ENCODE measurements at places on chromosomes 2 and 18. TPM values are rescaled to one million over a fixed set of nuclear protein-coding genes. Genes with fewer than 3 reads are reported as not detected.

DNA sequence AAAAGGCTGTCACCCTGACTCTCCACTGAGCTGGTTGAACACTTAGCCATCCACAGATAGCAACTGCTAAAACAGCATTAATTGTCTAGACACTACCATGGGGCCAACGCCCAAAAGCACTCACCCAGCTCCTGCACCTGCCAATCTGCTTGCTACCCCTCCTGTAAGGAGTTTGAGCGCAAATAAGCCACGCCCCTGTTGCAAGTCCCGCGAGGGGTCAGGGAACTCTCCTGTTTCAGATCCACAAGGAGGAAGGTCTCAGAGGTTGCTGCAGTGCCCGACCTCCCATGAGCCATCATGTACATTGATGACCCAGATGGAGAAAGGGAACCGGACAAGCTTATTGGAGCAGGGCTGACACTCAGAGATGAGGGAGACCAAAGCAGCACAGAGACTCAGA lies 106.8 kb downstream of the ZNF516 start:
- DNase-seq: no peak

- no peak for DNase-seq
Observed at GRCh38 chr2:112147382-112148168, 9.4 kb downstream of the FBLN7 start.

BOLL gene
- not detected for total RNA-seq

DNA sequence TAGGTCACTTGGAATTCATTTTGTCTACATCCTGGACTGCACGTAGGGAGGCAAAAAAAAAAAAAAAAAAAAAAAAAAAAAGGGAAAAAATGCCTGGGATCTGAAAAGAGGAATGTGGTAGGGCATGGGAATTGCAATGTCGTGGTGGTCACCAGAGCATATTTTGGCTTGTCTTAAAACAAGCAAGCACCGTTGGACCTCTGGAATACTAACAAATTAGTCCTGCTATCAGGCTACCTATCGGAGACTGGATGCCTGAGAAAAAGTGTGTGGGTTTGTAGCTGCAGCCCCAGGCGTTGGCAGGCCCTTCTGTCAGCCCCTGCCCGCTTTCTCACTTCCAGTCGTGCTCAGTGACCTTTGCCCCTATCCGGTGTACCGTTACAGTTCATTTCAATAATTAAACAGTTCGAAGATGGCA lies 588.5 kb upstream of the ZEB2 start:
- no peak for DNase-seq

DNA sequence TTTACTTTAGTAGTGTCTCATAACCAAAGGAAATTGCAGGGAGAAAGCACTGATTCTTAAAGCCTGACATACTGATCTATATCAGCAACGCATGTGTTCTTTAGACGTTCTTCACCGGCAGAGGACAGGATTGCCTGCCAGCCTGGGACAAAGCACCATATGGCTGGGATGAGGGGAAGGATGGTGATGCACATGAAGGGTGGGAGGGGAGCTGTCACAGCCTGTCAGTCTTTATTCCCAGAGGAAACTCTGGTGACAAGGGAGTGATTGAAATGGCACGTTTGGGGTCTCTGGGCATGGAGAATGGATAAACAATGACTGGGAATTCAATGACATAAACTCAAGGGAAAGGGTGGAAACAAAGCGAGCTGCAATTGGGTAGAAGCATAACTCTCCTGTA lies 808.1 kb downstream of the DCC start:
- no peak for DNase-seq

SERPINB11 gene
- total RNA-seq: not detected

GRCh38 chr2:149849136-149849535 lies 261.6 kb upstream of the MMADHC start:
- no peak for DNase-seq

DNA sequence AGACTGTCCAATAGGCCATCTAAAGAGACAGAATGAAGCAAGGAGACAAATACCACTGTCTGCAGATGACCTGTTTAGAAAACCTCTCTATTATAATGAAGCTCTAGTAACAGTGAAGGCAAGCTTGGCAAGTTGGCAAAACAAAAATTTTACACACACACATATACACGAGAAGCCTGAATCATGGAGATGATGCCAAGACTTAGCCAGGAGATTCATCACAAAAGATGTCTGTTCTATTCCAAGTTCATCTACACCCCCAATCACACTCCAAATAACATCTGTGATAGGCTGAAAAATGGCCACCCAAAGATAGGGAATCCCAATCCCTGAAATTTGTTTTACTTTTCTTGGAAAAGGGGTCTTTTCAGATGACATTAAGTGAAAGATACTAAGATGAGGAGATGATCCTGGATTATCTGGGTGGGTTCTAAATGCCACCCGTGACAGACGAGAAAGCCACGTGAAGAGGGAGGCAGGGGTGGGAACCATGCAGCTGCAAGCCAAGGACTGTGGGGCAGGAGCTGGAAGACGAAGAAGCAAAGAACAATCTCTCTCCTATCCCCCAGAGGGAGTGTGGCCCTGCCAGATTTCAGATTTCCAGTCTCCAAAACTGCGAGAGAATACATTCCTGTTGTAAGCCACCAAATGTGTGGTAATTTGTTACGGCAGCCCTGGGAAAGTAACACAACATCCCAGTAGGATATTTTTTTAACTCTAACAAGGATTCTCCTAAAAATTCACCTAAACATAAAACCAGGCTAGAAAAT lies 20.0 kb downstream of the HDLBP start:
- DNase-seq: no peak

- DNase-seq: no peak
Observed at GRCh38 chr2:85711578-85712060, 17.5 kb downstream of the GNLY start.

GRCh38 chr2:12728221-12728777 lies 11.6 kb downstream of the TRIB2 start:
- DNase-seq: peak; percentile 91

GRCh38 chr2:113268621-113269360 lies 9.9 kb downstream of the PAX8 start:
- DNase-seq: no peak

EVX2 gene
- total RNA-seq: not detected

GRCh38 chr2:105364436-105365139 lies 27.2 kb downstream of the C2orf49 start:
- no peak for DNase-seq

PROKR1 gene
- total RNA-seq: not detected

SMCHD1 gene
- total RNA-seq: 136 TPM

- no peak for DNase-seq
Observed at GRCh38 chr2:15222856-15223255, 338.3 kb downstream of the NBAS start.

- no peak for DNase-seq
Observed at GRCh38 chr2:33289961-33290360, 186.5 kb upstream of the RASGRP3 start.

MFSD2B gene
- 1.0 TPM for total RNA-seq

- DNase-seq: no peak
Observed at GRCh38 chr2:68512966-68513365, 45.6 kb downstream of the APLF start.

GRCh38 chr2:48779019-48779716 lies 23.6 kb upstream of the LHCGR start:
- DNase-seq: no peak

TPO gene
- not detected for total RNA-seq

USP14 gene
- 86.9 TPM for total RNA-seq

DNA sequence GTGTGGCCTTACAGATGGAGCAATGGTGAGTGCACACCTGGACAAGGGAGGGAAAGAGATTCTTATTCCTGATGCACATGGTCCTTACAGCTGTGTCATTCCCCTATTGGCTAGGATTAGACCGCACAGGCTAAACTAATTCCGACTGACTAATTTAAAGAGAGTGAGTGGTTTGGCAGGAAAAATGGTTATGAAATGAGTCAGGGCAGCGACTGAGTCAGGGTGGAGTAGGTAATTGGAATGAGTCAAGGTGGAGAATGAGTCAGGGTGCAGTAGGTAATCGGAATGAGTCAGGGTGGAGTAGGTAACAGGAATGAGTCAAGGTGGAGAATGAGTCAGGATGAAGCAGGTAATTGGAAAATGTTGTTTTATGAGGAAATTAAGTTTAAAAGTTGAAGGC lies 1353.7 kb upstream of the LRRTM1 start:
- DNase-seq: no peak

DNA sequence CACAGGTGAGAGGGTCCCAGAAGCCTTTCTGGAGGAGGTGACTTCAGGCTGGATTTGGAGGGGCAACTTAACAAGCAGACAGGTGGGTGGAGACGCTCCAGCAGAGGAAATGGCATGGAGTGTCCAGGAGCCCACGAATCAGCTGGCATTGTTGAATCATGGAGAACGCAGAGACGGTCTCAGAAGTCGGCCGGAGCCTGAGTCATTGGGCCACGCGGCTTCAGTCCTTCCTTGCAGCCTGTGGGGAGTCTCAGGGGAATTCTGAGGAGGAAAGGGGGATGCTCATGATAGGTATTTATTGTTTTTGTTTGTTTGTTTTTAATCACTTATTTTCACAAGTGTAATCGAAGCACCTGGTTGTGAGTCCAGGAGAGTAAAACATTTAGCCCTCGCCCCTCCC lies 184.6 kb upstream of the HDAC4 start:
- no peak for DNase-seq

AGXT gene
- not detected for total RNA-seq

DNA sequence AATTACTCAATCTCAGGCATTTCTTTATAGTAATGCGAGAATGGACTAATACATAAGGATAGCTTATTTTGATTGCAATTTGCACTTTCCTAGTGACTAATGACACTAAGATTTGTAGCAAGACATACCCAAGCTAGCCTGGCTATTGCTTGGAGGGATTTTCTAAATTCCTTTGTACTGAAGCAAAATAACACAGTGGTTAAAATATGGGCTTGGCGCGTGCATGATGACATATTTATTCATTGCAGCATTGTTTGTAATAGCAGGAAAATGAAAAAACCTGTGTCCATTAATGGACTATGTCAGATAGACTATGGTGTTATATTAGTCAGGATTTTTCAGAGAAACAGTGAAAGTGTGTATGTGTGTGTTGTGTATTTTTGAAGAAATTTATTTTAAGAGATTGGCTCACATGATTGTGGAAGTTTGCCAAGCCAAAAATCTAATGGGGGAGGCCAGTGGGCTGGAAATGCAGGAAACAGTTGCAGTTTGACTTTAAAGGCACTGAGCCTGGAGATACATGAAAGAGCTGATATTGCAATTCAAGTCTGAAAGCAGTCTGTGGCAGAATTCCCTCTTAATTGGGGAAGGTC lies 16.7 kb upstream of the LAPTM4A start:
- DNase-seq: no peak

DNA sequence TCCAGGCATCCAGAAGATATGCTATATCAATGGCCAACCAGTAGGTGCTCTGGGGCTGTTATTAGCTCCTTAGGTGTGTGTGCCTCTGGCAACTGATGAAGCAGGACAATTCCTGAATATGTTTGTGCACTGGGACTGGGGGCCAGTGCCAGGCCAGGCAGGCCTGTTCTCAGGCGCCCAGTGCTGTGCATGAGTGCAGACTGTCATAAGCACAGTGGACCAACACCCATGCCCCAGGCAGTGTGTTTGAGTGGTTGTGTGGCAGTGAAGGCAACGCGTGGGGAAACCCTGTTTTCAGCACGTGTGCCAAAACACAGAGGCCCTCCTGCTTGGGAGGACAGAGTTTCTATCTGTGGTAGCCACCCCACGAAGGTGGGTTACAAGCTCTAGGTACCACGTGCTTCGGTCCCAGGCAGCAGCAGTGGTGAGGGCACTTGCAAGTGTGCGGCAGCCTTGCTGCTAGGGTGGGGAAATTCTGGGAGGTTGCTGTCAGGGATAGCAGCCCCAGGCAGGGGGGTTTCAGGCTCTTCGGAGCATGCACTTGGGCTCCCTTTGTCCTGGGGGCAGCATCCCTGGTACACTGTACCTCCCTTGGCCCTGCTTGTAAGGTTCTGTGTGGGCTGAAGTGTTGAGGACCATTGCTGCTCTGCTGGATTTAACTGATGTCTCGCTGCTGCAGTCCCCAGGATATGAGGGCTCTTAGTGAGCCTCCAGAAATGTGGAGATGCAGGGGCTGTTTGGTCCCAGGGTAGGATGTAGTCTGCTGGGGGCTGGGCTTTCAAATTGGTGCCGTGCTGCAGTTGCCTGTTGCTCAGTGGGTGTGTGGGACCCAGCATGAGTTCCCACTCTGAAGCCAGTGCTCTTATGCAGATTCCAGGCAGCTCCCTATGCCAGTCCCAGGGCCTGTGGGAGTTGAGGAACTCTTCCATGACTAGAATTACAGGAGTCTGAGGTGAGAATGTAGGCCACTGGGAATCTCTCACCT lies 280.9 kb downstream of the RPRM start:
- DNase-seq: no peak

DNA sequence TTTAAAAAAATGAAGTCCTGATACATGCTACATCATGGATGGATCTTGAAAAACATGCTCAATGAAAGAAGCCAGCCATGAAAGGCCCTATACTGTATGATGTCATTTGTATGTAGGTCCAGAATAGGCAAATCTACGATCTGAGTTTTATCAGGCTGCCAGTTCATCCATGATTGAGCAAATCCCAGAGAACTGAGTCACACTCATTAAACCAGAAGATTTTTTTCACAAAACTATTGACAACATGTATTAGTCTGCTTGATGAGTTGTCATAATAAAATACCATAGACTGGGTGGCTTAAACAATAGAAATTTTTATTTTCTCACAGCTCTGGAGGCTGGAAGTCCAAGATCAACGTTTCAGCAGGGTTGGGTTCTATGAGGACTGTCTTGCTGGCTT lies 130.7 kb downstream of the MREG start:
- no peak for DNase-seq

DNA sequence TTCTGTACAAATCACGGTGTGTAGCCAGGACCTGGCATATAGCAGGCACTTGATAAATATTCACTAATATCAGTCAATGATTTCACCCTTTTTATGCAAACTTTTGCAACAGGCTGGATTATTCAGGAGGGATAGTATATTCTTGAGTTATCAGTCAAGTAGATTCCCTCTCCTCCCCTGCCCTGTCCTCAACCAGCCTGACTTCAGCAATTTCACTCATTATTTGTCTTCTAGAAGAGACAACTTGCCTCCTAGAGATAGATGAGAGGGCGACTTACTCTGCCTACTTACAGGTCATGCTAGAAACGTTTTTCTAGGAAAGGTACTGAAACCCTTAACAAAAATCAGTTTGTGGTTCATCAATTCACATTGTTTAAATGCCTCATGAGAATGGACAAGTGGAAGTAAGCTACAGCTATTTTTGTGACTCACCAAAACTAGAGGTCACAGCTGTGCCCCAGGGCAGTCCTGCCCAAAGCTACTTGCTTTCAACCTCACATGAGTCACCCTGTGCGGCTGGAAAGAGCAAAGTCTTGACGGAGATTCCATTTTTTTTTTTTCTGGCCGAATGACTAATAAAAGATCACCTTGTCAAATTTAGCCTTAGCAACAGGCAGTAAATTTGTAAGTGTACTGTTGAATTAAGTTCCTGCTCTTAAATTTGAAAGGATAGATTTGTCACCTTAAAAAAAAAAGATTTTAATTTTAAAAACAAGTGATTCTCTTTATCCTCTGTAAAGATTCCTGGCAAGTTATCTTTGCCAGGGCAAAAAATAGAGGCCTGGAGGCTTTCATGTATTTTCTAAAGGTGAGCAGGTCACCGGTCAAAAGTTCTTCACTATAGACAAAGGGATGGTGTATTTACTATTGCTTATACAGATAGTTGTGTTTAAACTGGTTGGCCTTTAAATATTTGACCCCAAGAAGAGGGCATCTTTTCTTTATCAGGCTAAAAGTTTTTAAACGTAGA lies 109.0 kb upstream of the SLC35G4 start:
- DNase-seq: peak; percentile 31

- DNase-seq: no peak
Observed at GRCh38 chr18:74152857-74153256, 4.5 kb downstream of the TIMM21 start.

GRCh38 chr2:28469304-28469703 lies 26.6 kb upstream of the PLB1 start:
- no peak for DNase-seq

EN1 gene
- total RNA-seq: not detected
